ENCODE measurements at places on chromosomes 12 and 14.

- H3K4me3 ChIP-seq: no peak overlapping the region
- no peaks in the 10 kb centered on the region for H3K27me3 ChIP-seq
- H3K4me1 ChIP-seq: no peaks in the 10 kb centered on the region
- H3K36me3 ChIP-seq: no peaks in the 10 kb centered on the region
- no peak for DNase-seq
These were observed 17.1 kb downstream of the DNAL1 start for GRCh38 chr14:73661872-73662271.

DNA sequence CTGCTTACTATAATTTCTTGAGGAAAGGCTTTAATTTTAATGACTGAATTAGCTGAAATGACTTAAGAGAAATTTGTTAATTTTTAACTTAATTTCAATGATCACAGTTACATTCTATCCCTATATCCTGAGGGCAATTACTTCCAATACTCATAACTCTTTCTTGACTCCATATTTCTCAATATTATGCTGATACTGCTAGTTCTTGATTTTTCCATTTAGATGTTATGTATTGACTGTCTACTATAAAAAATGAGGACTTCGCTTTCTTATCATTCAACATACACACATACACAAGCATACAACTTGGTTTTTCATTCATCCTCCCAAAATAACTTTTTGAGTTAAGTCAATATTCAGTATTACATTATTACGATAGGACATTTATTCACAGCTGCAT lies 176.2 kb downstream of the PHLDA1 start:
- H3K4me3 ChIP-seq: no peak overlapping the region
- H3K27ac ChIP-seq: no peak overlapping the region
- H3K27me3 ChIP-seq: no peaks in the 10 kb centered on the region
- peaks cover 9% of the 10 kb centered on the region for H3K4me1 ChIP-seq

- H3K4me3 ChIP-seq: peak within 1 kb of the TSS; percentile 19
- H3K27me3 ChIP-seq: peaks cover 100% of the 10 kb centered on the region
- H3K4me1 ChIP-seq: peaks cover 21% of the 10 kb centered on the region
- no peak within 1 kb of the TSS for H3K27ac ChIP-seq
These were observed at the start of gene ALX1 for GRCh38 chr12:85280165-85280983. ALX1 (plus strand) TSS chr12:85280220; CDS start chr12:85280262, 42 bp downstream.

DNA sequence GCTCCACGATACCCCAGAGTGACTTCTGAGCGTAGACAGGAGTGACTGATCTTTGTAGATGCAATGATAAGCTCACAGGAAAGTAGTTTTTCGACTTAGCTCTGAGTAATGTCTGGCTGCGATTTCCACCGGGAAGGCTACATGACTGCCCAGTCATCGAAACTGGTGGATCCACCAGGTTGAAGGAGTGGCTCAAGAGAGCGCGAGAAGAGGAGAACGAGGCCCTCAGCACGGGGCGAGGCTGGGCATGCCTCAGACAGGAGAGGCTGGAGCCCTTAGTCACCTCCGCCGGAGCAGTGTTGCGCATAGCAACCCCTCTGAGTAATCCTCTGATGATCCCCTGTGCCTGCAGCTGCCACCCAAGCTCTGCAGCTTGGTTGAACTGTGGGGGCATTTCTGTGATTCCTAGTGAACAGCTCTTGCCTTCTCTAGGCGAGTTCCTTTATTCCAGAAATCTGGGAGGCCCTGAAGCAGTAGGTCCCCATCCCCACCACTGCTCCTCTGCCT lies 25.6 kb downstream of the ELK3 start:
- no peak for DNase-seq
- peak overlapping the region; percentile 37 for H3K27ac ChIP-seq
- H3K4me3 ChIP-seq: no peak overlapping the region
- peaks cover 56% of the 10 kb centered on the region for H3K36me3 ChIP-seq
- H3K27me3 ChIP-seq: no peaks in the 10 kb centered on the region
- H3K4me1 ChIP-seq: peaks cover 41% of the 10 kb centered on the region

- no peaks in the 10 kb centered on the region for H3K36me3 ChIP-seq
- DNase-seq: no peak
- no peak overlapping the region for H3K4me3 ChIP-seq
- no peaks in the 10 kb centered on the region for H3K4me1 ChIP-seq
These were observed 104.1 kb downstream of the MYRFL start for GRCh38 chr12:69929125-69929524.

DNA sequence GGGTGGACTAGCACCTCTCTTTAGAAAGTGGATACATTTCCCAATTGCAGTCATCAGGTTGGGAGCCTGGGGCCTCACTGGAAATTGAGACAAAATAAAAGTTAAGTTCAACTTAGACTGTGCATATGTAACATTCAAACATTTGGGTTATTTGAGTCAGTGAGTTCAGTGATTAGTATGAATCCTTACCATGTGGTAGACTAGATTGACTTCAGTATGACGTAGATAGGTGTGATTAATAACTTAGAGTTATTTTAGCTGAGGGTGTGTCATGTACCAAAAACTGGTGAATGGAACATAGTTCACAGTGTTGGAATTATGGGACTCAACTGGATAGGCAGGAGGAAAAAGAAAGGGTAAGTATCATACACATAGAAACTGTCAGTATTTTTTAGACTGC lies 8.0 kb upstream of the SSTR1 start:
- no peaks in the 10 kb centered on the region for H3K36me3 ChIP-seq
- no peak for DNase-seq
- no peaks in the 10 kb centered on the region for H3K27me3 ChIP-seq
- no peaks in the 10 kb centered on the region for H3K4me1 ChIP-seq
- H3K4me3 ChIP-seq: no peak overlapping the region
- no peak overlapping the region for H3K27ac ChIP-seq

- H3K27ac ChIP-seq: peak overlapping the region; percentile 5
- H3K4me3 ChIP-seq: no peak overlapping the region
- H3K27me3 ChIP-seq: no peaks in the 10 kb centered on the region
- DNase-seq: no peak
- H3K4me1 ChIP-seq: peaks cover 62% of the 10 kb centered on the region
These were observed 133.6 kb downstream of the MED13L start for GRCh38 chr12:116143909-116144308.

- H3K27ac ChIP-seq: no peak overlapping the region
- no peaks in the 10 kb centered on the region for H3K36me3 ChIP-seq
- no peaks in the 10 kb centered on the region for H3K4me1 ChIP-seq
- DNase-seq: no peak
These were observed 160.4 kb downstream of the AACS start for GRCh38 chr12:125225641-125226040.

DNA sequence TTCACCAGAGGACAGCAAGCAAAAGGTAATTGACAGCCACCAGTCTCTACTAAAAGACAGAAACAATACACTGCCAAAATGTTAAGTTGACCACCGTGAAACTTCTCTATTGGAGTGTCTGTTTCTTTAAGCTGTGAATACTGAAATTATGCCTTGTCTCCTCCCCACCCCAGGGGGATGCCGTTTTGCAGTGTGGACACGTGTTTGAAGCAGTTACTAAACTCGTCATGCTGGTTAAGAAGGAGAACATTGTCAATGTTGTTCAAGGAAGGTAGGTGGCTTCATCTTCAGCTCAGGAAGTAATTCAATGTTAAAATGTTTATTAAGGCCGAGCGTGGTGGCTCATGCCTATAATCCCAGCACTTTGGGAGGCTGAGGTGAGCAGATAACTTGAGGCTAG lies 32.8 kb downstream of the KCTD10 start:
- peak overlapping the region; percentile 27 for H3K27ac ChIP-seq
- peaks cover 65% of the 10 kb centered on the region for H3K36me3 ChIP-seq
- H3K27me3 ChIP-seq: no peaks in the 10 kb centered on the region
- peaks cover 8% of the 10 kb centered on the region for H3K4me1 ChIP-seq
- no peak for DNase-seq

DNA sequence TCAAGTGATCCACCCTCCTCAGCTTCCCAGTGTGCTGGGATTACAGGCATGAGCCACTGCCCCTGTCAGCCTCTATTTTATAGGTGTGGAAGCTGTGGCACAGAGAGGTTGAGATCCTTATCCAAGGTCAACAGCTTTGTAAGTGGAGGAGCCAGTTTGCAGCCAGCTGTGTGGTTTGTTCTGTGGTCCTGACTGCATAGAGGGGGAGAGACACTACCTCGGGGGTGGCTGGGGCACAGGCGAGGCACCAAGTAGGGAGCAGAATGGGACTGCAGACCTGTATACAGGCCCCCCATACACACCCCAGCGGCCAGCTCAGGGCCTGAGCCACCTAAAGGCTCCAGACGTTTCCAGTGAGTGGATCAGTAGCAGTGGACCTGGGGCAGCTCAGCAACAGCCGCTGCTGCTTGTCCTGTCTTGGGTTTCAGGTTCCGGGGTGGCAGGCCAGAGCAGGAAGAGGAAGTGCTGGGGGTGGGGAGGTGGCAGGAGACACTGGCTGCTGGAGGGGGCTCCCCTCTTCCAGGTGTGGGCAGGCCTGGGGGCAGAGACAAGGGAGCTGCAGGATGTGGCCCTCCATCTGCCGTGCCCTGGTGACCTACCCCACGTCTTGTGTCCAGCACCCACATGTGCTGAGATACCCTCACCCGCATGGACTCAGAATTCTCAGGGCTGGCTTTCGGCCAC lies 11.0 kb downstream of the ORAI1 start:
- H3K27ac ChIP-seq: no peak overlapping the region
- no peaks in the 10 kb centered on the region for H3K27me3 ChIP-seq
- no peak overlapping the region for H3K4me3 ChIP-seq
- H3K4me1 ChIP-seq: peaks cover 10% of the 10 kb centered on the region

GRCh38 chr12:51841727-51842126 lies 6.8 kb downstream of the FIGNL2 start:
- no peak overlapping the region for H3K27ac ChIP-seq
- no peak overlapping the region for H3K4me3 ChIP-seq

- no peak for DNase-seq
- no peaks in the 10 kb centered on the region for H3K36me3 ChIP-seq
- H3K27ac ChIP-seq: peak overlapping the region; percentile 87
- no peaks in the 10 kb centered on the region for H3K27me3 ChIP-seq
- no peaks in the 10 kb centered on the region for H3K4me1 ChIP-seq
These were observed 19.5 kb downstream of the ATF7IP start for GRCh38 chr12:14384783-14385638.

- no peaks in the 10 kb centered on the region for H3K36me3 ChIP-seq
- H3K4me1 ChIP-seq: no peaks in the 10 kb centered on the region
- H3K27ac ChIP-seq: no peak overlapping the region
- DNase-seq: no peak
These were observed 229.5 kb downstream of the NAV3 start for GRCh38 chr12:78060186-78060585.

DNA sequence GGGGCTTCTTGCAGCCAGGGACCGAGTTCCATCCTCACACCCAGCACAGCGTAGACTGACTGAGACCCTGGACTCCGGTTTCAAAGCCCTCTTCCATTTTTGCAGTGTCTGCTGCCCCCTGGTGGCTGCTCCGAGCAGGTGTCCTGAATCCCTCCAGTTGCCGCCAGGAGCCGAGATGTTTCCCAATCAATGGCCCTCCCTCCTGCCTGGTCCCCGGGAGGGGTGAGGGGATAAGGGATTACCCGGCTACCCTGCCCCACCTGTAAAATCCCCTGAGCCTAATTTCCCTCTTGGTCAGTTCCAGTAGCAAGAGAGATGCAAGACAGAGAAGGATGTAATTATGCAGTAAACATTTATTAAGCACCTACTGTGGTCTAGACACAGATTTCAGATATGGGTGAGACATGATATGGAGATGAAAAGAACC lies 55.0 kb downstream of the PHETA1 start:
- no peaks in the 10 kb centered on the region for H3K4me1 ChIP-seq
- no peaks in the 10 kb centered on the region for H3K36me3 ChIP-seq
- H3K4me3 ChIP-seq: no peak overlapping the region
- H3K27me3 ChIP-seq: peaks cover 3% of the 10 kb centered on the region

- peaks cover 35% of the 10 kb centered on the region for H3K4me1 ChIP-seq
- H3K27ac ChIP-seq: no peak overlapping the region
- peaks cover 58% of the 10 kb centered on the region for H3K27me3 ChIP-seq
- H3K4me3 ChIP-seq: peak overlapping the region; percentile 28
- no peaks in the 10 kb centered on the region for H3K36me3 ChIP-seq
- no peak for DNase-seq
These were observed 8.4 kb downstream of the OR6S1 start for GRCh38 chr14:20632831-20633691.

DNA sequence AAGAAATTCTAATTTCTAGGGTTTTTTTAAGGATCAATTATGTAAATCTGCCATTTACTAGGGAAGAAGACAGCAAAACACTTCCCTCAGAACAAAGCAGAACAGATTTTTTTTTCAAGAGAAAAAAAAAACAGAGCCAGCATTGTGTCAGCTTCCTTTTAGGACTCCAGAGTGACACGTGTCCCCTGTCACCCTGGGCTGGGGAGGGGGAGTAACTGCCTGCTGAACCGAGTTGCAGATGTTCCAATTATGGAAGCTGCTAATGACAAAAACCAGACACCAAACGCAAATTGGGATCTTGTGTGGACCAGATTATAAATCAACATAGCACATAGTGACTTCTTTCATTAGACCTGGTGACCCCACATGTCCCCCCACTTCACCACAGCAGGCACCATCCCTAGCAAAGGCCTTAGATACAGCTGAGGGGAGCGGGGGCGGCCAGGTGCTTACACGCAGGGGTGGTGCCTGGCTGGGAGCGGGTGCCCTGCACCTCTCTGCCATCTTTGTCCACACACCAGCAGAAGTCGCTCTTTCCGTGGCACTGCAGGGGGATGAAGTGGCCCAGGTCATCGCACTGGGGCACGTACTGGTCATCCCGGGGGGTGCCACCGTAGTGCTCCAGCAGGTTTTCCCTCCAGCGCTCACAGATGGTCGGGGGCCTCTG lies 25.4 kb downstream of the RTRAF start:
- H3K27me3 ChIP-seq: no peaks in the 10 kb centered on the region

- H3K27me3 ChIP-seq: no peaks in the 10 kb centered on the region
- no peak overlapping the region for H3K27ac ChIP-seq
- H3K36me3 ChIP-seq: no peaks in the 10 kb centered on the region
- H3K4me1 ChIP-seq: no peaks in the 10 kb centered on the region
These were observed 114.8 kb downstream of the GTF2A1 start for GRCh38 chr14:81105961-81106360.

- H3K4me1 ChIP-seq: peaks cover 47% of the 10 kb centered on the region
- H3K27me3 ChIP-seq: no peaks in the 10 kb centered on the region
- peak; percentile 92 for DNase-seq
These were observed at the start of gene BICD1 for GRCh38 chr12:32106517-32107358. BICD1 (plus strand) TSS chr12:32106847; CDS start chr12:32107332, 485 bp downstream.

- H3K4me1 ChIP-seq: no peaks in the 10 kb centered on the region
- DNase-seq: no peak
- no peak overlapping the region for H3K27ac ChIP-seq
- H3K4me3 ChIP-seq: no peak overlapping the region
- H3K36me3 ChIP-seq: no peaks in the 10 kb centered on the region
These were observed 5.5 kb upstream of the HOXC11 start for GRCh38 chr12:53967421-53967925.

DNA sequence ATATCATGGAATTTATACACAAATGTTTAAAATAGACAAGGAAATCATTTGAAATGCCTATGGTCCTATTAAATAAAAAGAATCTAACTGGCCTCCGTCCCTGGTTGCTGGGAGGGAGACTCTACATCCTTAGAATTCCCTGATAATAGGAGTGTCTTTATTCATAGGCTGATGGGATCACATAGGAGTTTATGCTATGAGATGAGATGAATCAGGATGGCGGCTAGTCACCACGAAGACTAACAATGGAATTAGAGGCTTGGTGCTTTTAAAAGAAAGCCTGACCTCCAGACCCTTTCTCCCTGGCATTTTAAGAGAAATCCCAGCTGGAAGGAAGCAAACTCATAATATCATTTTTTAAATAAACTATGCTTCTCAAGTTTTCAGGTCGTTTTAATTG lies 69.7 kb downstream of the SEC23A start:
- H3K4me3 ChIP-seq: no peak overlapping the region
- no peaks in the 10 kb centered on the region for H3K27me3 ChIP-seq
- no peaks in the 10 kb centered on the region for H3K36me3 ChIP-seq
- H3K4me1 ChIP-seq: no peaks in the 10 kb centered on the region
- DNase-seq: no peak
- H3K27ac ChIP-seq: no peak overlapping the region

Measured in heart right ventricle (tissue), 16 donors.